ENCODE measurements at places on chromosomes 16 and 17. TPM values are rescaled to one million over a fixed set of nuclear protein-coding genes. Genes with fewer than 3 reads are reported as not detected.
A peak's percentile ranks its signal among the peaks of the same experiment; 100 is the strongest.

- no peak for DNase-seq
Measured at GRCh38 chr17:49093131-49093530, 39.4 kb upstream of the B4GALNT2 start.

GRCh38 chr16:76669288-76669687 is 392.1 kb downstream of the CNTNAP4 start:
- no peak for DNase-seq

DNA sequence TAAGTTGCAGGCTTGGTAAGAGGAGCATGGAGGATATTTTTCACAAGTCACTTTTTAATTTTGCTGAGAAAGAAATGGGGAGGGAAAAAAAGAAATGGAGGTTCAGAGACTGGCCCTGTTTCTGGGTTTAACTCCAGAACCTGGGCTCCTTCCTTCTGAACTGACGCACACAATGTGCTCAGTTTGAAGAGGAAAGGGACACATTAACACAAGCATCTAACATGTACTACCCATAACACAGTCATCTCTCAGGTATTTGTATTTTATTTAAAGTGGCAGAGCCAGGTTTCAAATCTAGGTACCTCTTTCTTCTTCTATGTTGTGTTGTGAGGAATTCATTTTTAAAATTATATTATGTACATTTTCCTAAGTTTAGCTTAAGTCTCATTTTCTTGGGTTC is 5.3 kb upstream of the TMEM100 start:
- no peak for DNase-seq

GRCh38 chr17:40726919-40727318 is 23.4 kb upstream of the KRT24 start:
- no peak for DNase-seq

DNA sequence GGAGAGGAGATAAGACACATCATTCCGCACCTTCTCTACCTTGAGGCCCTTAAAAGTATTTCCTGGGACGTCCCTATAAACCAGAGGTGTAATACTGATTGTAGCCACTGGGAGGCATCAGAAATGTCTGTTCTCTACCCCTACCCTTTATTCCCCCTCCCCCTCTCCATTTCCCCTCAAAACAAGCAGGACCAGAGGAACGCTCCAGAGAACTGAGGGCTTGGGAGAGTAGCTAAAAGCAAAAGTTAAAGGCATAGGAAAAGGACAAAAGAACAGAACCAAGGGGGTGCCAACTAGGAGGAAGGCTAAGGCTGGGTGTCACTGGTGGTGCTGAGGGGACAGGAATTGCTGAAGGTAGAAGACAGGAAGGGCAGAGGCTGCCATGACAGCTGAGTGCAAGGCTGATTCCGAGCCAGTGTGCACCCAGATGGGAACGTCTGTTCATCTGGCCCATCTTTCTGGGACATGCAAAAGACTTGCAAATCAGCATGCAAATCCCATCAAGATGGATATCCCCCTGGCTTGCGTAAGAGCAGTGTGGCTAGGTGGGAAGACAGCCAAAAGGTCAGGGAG is 6.7 kb downstream of the CAMTA2 start:
- DNase-seq, result peak; percentile 60

DNA sequence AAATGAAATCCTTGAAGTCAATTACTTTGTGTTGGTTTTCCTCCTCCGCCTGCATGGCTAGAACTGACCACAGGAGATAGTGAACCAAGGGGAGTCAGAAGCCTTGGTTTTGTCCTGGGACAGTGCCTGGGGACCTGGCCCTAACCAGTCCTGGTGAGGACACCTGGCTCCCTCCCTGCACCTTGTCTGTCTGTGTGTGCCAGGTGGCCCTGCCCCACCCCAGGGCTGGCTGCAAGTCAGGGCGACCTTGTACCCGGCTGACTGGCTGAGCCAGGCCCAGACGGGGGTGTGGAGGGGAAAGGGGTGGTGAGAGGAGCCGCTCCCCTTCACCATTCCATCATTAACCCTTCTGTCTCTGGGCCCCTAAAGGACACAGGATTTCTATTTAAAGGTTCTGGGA is 3.4 kb downstream of the RAPGEFL1 start:
- no peak for DNase-seq

GRCh38 chr17:72724267-72724666 is 368.2 kb downstream of the SLC39A11 start:
- DNase-seq, result no peak

- DNase-seq, result no peak
Measured at GRCh38 chr17:2937331-2938003, 125.9 kb downstream of the OR1D5 start.

- DNase-seq, result no peak
Measured at GRCh38 chr17:76262732-76263344, 2.3 kb upstream of the UBALD2 start.

DNA sequence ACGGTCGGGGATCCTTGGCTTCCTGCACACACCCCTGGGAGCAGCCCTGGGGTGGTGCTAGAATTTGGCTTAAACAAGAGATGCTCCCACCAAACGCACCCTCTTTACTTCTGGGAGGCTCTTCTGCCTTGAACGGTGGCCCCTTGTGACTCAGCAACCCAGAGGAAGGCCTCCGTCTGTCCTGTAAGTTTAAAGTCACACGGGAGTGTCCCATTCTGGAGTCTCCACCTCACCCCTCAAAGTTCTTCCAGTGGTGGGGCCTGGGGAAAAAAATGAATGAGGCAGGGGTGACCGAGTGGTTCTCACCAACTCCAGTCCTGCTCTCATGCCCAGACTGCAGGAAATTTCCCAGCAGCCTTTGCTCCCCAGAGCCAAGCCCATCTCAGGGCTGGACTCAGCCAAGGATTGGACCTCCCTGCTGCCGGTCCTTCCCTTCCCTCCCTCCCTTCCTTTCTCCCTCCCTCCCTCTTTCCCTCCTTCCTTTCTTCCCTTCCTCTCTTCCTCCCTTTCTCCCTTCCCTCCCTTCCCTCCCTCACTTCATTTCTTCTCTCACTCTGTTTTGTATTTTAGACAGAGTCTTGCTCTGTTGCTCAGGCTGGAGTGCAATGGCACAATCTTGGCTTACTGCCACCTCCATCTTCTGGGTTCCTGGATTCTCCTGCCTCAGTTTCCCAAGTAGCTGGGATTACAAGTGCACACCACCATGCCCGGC is 11.4 kb downstream of the ITGAD start:
- DNase-seq, result no peak

DNA sequence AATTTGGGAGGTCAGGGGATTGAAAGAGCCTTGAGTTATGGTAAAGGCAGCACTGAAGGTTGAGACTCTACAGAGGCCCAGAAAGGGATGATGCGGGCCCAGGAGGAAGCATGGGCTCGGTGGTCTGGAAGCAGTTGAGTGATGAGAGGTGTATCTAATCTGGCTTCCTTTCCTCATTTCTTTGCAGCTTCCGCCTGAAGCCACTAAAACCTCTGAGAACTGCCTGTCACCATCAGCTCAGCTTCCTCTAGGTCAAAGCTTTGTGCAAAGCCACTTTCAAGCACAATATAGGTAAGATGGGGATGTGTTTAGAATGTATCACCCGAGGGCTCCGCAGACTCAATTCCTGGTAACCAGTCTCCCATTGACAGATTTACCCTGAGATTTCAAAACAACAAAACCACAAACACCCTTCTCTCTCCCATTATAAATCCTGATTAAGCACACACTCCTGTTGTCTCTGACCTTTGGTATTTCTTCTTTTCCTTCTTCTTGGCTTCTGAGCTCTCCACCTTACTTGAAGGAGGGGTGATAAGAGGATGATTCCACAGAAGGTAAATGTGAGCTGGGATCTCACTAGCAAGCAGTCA is 21.2 kb downstream of the USP43 start:
- no peak for DNase-seq

DNA sequence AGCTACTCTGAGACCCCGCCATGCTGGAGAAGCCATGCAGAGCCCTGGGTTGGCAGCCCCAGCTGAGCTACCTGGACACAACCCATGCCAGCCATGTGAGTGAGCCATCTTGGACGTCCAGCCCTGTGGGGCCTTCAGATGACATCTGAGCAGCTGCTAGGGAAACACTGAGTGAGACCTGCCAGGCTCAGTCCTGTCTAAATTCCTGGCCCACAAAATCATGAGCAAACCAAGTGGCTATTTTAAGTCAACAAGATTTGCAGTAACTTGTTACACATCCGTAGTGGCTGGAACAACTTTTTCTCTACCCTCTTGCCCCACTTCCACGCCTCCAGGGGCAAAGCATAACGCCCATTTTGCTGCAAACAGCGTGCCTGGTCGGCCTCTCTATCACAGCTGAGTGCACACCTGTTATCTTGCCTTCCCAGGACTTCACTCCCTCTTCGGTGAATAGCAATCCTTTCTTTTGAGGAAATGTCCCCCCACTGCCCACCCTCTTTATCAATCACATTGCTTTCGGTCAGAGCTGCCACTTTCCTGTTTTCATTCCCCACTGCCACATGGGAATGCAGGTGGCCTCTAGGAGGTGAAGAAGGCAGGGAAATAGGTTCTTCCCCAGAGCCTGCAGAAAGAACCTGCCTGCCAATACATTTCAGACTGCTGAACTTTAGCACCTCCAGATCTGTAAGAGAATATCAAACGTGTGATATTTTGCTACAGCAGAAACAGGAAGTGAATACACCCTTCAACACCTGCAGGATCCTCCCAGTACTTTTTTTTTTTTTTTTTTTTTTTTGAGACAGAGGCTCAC is 7.4 kb upstream of the SCIMP start:
- DNase-seq, result no peak

The CDH3 gene
- 53.0 TPM for polyA plus RNA-seq

The SAMD14 gene
- polyA plus RNA-seq, result 16.6 TPM

The ARL5C gene
- polyA plus RNA-seq, result 0.66 TPM

The ABCC3 gene
- polyA plus RNA-seq, result 39.5 TPM

The PABPN1L gene
- polyA plus RNA-seq, result 0.13 TPM

The ZNF423 gene
- 29.9 TPM for polyA plus RNA-seq

Measured in right lung (tissue), 10 donors.